ENCODE measurements at places on chromosomes 11 and 22.

- H3K4me1 ChIP-seq: no peaks in the 10 kb centered on the region
- H3K27me3 ChIP-seq: peaks cover 2% of the 10 kb centered on the region
- no peaks in the 10 kb centered on the region for H3K36me3 ChIP-seq
- H3K27ac ChIP-seq: no peak overlapping the region
- H3K4me3 ChIP-seq: peak overlapping the region; percentile 22
These were observed 14.9 kb upstream of the SLC29A2 start for GRCh38 chr11:66386171-66387069.

- no peak for DNase-seq
- H3K4me3 ChIP-seq: no peak overlapping the region
- H3K4me1 ChIP-seq: no peaks in the 10 kb centered on the region
- H3K27ac ChIP-seq: no peak overlapping the region
- peaks cover 1% of the 10 kb centered on the region for H3K27me3 ChIP-seq
- H3K36me3 ChIP-seq: no peaks in the 10 kb centered on the region
These were observed 20.3 kb upstream of the SLN start for GRCh38 chr11:107731941-107732688.

DNA sequence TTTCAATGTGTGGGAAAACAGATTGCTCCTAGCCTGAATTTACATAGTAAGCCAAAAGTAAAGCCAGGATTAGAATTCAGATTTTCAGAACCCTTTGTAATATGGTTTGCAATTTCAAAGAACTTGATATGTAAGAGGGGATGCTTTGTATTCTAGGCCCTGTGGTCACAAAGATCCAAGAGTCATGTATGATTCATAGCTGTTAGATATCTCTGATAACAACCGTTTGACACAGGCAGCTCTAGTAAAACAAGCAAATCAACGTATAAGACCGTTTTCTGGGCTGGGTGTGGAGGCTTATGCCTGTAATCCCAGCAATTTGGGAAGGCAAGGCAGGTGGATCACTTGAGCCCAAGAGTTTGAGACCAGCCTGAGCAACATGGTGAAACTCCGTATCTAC lies 79.6 kb downstream of the EMSY start:
- H3K27ac ChIP-seq: no peak overlapping the region
- no peak for DNase-seq
- no peaks in the 10 kb centered on the region for H3K36me3 ChIP-seq
- H3K4me3 ChIP-seq: no peak overlapping the region
- no peaks in the 10 kb centered on the region for H3K27me3 ChIP-seq
- no peaks in the 10 kb centered on the region for H3K4me1 ChIP-seq

DNA sequence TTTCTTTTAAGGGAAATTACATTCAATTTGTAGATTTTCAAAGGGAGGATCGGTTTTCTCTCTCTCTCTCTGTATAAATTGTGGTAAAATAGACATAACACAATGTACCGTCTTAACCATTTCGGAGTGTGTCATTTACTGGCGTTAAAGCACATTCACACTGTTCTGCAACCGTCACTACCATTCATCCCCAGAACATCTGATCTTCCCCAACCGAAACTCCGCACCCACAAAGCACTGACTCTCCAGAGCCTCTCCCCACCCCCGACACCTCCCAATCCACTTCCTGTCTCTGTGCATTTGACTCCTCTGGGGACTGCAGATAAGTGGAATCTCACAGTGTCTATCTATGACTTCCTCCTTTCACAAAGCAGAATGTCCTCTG lies 15.9 kb upstream of the GRAMD4 start:
- H3K27ac ChIP-seq: no peak overlapping the region
- DNase-seq: no peak
- H3K27me3 ChIP-seq: peaks cover 5% of the 10 kb centered on the region
- H3K4me1 ChIP-seq: peaks cover 14% of the 10 kb centered on the region
- peak overlapping the region; percentile 14 for H3K4me3 ChIP-seq

GRCh38 chr22:33400061-33400840 lies 342.1 kb upstream of the SYN3 start:
- no peak for DNase-seq
- peaks cover 5% of the 10 kb centered on the region for H3K4me1 ChIP-seq
- no peak overlapping the region for H3K27ac ChIP-seq

DNA sequence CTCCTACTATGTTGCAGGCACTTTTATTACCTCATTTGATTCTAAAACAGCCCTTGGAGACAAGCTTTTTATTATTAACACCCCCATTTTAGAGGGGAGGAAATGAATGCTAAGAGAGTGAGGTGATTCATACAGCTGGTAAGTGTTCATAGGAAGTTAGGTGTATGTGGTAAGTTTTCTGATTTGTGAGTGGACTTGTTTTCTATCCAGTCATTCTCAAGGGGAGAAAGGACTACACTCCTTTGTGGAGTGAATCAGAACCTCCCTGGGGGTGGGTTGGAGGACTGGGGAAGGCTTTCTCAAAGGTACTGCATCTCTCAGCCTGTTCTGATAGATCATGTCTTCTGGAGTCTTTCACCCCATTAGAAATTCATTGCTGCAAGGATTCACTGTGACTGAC lies 23.5 kb downstream of the PKNOX2 start:
- no peak overlapping the region for H3K4me3 ChIP-seq
- no peak for DNase-seq
- peaks cover 6% of the 10 kb centered on the region for H3K4me1 ChIP-seq
- H3K36me3 ChIP-seq: peaks cover 10% of the 10 kb centered on the region
- peaks cover 2% of the 10 kb centered on the region for H3K27me3 ChIP-seq

- no peak for DNase-seq
- H3K27ac ChIP-seq: no peak overlapping the region
- H3K36me3 ChIP-seq: no peaks in the 10 kb centered on the region
- no peak overlapping the region for H3K4me3 ChIP-seq
- H3K27me3 ChIP-seq: peaks cover 4% of the 10 kb centered on the region
These were observed 63.6 kb upstream of the EP300 start for GRCh38 chr22:41028841-41029240.

DNA sequence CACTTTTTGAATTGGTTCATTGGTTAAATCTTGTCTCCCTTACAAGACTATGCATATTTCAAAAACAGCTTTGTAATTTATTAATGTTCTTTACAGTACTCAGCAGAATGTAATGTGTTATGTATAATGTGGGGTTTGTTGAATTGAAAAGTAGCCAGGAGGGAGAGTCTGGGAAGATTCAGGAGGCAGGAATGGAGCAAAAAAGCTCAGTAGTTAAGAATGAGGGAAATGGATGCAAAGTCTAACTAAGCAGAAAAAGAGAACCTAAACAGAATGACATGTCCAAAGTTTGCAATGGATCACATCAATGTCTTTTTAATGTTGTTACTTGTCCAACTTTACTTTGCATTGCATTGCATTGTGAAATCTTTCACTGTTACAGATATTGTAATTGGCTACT lies 86.5 kb upstream of the CARD18 start:
- no peaks in the 10 kb centered on the region for H3K27me3 ChIP-seq
- no peaks in the 10 kb centered on the region for H3K36me3 ChIP-seq
- DNase-seq: no peak
- no peak overlapping the region for H3K4me3 ChIP-seq
- H3K4me1 ChIP-seq: no peaks in the 10 kb centered on the region

- no peaks in the 10 kb centered on the region for H3K4me1 ChIP-seq
- H3K36me3 ChIP-seq: no peaks in the 10 kb centered on the region
- no peak overlapping the region for H3K27ac ChIP-seq
- H3K4me3 ChIP-seq: no peak overlapping the region
- no peak for DNase-seq
These were observed 16.1 kb upstream of the ARHGEF17 start for GRCh38 chr11:73291781-73292524.

GRCh38 chr11:105732611-105733010 lies 122.7 kb downstream of the GRIA4 start:
- no peak for DNase-seq
- H3K27ac ChIP-seq: no peak overlapping the region
- no peaks in the 10 kb centered on the region for H3K36me3 ChIP-seq
- H3K4me3 ChIP-seq: no peak overlapping the region
- H3K27me3 ChIP-seq: peaks cover 2% of the 10 kb centered on the region
- no peaks in the 10 kb centered on the region for H3K4me1 ChIP-seq

DNA sequence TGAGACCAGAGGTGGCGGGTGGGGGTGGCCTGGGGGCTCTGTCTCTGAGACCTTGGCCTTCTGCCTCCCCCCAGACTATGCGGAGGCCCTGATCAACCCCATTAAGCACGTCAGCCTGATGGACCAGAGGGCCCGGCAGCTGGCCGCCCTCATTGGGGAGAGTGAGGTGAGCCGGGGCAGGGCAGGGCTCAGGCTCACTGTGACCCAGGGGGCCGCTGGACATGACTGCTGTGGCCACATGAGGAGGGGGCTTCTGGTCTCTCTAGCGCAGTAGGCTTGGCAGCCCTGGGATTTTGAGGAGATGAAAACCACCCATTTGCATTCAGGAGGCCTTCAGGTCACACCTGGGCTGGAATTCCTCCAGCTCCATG lies 12.6 kb downstream of the PLCB3 start:
- no peak overlapping the region for H3K4me3 ChIP-seq
- DNase-seq: no peak
- H3K27ac ChIP-seq: no peak overlapping the region
- peaks cover 1% of the 10 kb centered on the region for H3K4me1 ChIP-seq
- H3K36me3 ChIP-seq: no peaks in the 10 kb centered on the region
- peaks cover 17% of the 10 kb centered on the region for H3K27me3 ChIP-seq

DNA sequence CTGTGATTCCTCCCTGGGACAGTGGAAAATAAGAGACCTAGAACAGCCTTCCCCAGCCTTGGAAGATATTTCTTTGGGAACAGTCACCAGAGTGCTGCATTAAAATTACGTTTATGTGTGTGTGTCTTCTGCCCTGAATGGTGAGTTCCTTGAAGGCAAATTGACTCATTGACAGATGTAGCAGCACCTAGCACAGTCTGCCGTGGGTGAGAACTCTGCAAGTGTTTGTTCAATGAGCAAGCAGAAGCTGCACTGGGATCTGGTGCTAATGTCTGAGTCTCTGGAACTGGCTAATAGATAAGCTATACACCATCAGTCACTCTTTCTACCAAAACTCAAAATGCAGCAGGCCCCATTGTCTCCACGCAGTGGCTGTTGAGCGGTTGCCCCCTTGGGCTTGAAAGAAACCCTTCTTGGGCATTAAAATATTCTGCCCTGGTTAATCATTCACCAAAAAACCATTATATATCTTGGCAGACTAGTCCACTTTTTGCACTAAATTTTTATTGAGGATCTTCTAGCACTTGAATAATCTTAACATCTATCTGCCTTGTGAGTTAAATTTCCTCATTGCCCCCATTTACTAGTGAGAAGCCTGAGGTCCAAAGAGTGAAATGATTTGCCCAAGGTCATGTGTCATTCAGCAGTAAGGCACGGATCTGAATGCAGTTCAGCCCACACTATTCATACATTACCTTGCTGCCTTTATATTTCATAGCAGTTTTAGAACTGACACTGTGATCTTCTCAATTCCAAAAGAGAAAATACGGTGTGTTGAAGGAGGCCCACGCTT lies 87.8 kb upstream of the GALNT18 start:
- H3K4me3 ChIP-seq: peak overlapping the region; percentile 30
- peaks cover 40% of the 10 kb centered on the region for H3K4me1 ChIP-seq
- peak overlapping the region; percentile 96 for H3K27ac ChIP-seq
- H3K27me3 ChIP-seq: peaks cover 6% of the 10 kb centered on the region

DNA sequence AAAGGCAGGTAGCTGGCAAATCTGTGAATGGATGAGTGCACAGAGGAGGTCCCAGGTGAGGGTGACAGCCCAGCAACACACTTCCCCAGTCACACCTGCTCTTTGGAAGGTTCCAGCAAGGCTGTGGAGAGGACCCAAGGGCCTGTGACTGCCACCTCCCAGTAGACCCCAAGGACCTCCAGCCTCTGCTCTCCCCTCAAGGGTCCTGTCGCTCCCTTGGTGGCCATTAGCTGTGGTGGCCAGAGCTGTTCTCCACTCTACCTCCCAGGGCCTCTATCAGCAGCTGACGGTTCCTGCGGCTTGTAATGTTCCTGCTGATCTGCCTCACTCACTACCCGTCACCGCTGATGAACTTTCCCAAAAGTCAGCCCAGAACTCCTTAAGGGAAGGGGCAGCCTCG lies 93.0 kb downstream of the SWAP70 start:
- peaks cover 8% of the 10 kb centered on the region for H3K4me1 ChIP-seq
- peaks cover 2% of the 10 kb centered on the region for H3K27me3 ChIP-seq
- H3K27ac ChIP-seq: no peak overlapping the region
- no peaks in the 10 kb centered on the region for H3K36me3 ChIP-seq
- no peak overlapping the region for H3K4me3 ChIP-seq

- no peak overlapping the region for H3K4me3 ChIP-seq
- no peak overlapping the region for H3K27ac ChIP-seq
- H3K36me3 ChIP-seq: no peaks in the 10 kb centered on the region
- no peaks in the 10 kb centered on the region for H3K27me3 ChIP-seq
- no peaks in the 10 kb centered on the region for H3K4me1 ChIP-seq
- no peak for DNase-seq
These were observed 40.6 kb upstream of the ARL14EP start for GRCh38 chr11:30282289-30282631.

GRCh38 chr11:11966826-11967668 lies 41.4 kb downstream of the DKK3 start:
- peaks cover 15% of the 10 kb centered on the region for H3K27me3 ChIP-seq
- H3K4me3 ChIP-seq: no peak overlapping the region
- peaks cover 5% of the 10 kb centered on the region for H3K36me3 ChIP-seq
- peaks cover 32% of the 10 kb centered on the region for H3K4me1 ChIP-seq

- no peak for DNase-seq
- H3K4me3 ChIP-seq: peak overlapping the region; percentile 85
- no peaks in the 10 kb centered on the region for H3K36me3 ChIP-seq
- peaks cover 22% of the 10 kb centered on the region for H3K27me3 ChIP-seq
These were observed 864 bp upstream of the EHBP1L1 start for GRCh38 chr11:65574811-65575567.

- H3K27ac ChIP-seq: no peak overlapping the region
- H3K4me3 ChIP-seq: no peak overlapping the region
- peaks cover 7% of the 10 kb centered on the region for H3K27me3 ChIP-seq
- peak; percentile 59 for DNase-seq
- peaks cover 20% of the 10 kb centered on the region for H3K36me3 ChIP-seq
- H3K4me1 ChIP-seq: peaks cover 3% of the 10 kb centered on the region
These were observed 541.4 kb downstream of the MN1 start for GRCh38 chr22:27260087-27260698.

DNA sequence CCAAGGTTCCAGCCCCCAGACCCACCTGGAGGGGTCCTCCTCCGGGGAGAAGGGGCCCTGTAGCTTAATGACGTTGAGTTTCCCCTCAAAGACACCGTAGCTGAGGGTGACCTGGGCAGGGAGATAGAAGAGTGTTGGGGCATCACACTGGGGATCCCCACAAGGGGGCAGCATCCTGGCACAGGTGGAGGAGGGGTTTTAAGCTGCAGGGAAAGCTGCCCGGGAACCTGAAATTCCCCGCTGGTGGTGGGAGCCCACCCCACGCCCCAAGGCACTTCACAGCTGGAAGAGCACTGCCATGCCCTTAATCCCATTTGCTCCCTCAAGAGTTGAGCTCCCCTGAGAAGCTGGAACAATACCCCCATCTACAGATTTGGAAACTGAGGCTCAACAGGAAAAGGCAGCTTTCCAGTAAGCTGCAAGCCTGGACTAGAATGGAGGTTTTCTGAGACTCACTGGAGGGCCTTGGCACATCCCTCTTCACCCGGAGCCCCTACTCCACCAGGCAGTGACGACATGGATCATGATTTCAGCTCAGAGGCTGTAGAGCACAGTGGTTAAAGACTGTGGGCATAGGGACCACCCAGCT lies 13.7 kb downstream of the MFNG start:
- H3K27me3 ChIP-seq: peaks cover 2% of the 10 kb centered on the region
- H3K27ac ChIP-seq: no peak overlapping the region
- no peak overlapping the region for H3K4me3 ChIP-seq
- peaks cover 17% of the 10 kb centered on the region for H3K4me1 ChIP-seq
- DNase-seq: peak; percentile 59

GRCh38 chr11:69948256-69949141 lies 129.3 kb upstream of the FGF3 start:
- H3K36me3 ChIP-seq: no peaks in the 10 kb centered on the region
- no peaks in the 10 kb centered on the region for H3K4me1 ChIP-seq
- peaks cover 5% of the 10 kb centered on the region for H3K27me3 ChIP-seq
- H3K4me3 ChIP-seq: no peak overlapping the region
- no peak for DNase-seq

Data from glutamatergic neuron (in vitro differentiated cells).